ENCODE measurements at places on chromosomes 2 and 18.

DNA sequence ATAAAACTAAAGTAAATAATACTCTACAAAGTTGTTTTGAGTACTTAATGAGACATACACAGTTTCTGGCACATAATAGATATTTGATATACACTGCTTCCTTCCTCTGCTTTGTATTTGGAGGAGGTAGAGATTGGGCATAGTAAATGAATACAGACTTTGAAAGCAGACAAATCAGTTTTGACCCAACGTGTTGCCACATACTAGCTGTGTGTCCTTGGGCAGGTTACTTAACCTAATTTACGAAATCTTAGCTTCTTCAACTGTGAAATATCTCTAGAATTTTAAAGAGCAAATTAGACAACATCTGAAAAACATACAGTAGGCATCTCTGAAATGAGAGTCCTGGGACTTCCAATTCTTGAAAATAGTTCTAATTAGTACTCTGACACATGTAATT, 425.4 kb downstream of the TGIF1 start:
- peak; percentile 34 for DNase-seq

DNA sequence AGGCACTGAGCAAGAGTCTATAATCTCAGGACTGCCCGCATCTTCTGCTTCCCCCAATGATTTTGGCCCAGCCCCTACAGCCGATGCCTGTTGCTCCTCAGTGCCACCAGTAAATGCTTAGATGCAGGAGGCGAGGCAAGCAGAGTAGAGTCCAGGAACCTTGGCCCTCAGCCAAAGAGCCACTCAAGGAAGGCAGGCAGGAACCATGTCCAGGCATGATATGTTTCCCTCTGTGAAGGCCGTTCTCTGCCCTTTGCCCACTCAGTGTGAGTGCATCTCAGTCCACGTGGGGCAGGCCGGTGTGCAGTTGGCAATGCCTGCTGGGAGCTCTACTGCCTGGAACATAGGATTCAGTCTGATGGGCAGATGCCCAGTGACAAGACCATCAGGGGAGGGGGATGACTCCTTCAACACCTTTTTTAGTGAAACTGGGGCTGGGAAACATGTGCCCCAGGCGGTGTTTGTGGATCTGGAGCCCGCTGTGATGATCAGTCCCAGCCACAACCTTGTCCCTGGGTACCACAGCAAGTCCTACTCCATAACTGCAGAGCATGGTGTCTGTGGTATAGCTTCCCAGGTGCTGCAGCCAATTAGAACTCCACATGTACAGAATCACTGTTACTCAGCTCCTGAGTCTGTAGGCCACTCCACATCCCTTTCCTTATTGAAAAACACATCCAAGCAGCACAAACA, 9.7 kb upstream of the DNAJB2 start:
- DNase-seq = peak; percentile 65

DNA sequence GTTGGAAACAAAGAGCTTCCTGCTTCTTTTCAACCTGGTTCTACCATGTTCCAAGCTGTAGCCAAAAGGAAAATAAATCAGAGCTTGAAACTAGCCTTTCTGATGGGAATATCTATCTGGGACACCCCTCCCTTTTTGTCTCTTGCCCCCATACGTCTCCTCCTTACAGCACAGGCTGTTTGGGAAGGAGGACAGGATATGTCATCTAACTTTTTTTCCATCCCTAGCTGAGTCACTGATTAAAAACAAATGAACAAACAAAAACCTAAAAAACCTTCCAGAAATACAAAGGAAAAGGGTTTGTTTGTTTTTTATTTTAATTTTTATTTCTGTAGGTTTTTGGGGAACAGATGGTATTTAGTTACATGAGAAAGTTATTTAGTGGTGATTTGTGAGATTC, 151.6 kb downstream of the FAM210A start:
- no peak for DNase-seq

- DNase-seq = no peak
Measured at GRCh38 chr2:20483194-20483895, 36.5 kb downstream of the RHOB start.

DNA sequence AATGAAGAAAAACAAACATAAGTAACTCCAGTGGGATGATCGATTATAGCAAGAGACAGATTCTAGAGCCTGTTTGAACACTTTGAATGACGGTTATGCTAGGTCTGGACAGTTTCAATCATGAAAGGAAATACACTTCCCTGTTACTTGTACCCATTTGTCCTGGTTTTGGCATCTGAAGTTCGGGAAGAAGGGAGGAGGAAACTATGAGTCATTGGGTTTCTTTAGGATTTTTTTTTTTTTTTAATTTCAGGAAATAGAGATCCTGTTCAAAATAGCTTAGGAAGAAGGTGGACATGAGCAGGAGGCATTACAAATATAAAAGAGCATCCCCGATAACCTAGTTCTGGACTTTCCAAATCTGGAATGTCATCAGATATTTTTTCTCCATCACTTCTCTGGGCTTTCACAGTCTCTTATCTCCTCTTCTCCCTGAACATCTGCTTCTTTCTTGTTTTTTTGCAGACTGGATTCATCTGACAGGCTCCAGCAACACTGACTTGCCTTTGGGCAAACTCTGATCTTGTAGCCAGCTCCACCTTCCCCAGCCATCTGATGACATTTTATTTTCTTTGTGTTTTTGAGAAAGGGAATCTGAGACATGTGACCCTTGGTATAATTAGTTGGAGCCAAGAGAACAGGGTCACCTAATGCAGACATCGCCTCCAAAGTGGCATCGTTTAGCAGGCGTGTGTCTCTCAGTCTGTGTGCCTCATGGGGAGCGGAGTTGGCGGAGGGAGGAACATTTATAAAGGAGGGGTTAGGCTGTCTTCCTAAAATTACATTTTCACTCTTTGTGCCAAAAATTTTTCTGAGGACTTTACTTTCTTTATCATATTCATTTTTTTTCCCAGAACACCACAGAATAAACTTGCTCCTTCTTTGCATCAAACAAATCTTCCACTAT, 195.3 kb upstream of the EPHA4 start:
- no peak for DNase-seq

GRCh38 chr2:149038442-149039212, at the start of gene LYPD6B:
Gene LYPD6B (plus strand): TSS chr2:149038699. CDS start chr2:149130949, 92,250 bp downstream.
- DNase-seq = peak; percentile 76

DNA sequence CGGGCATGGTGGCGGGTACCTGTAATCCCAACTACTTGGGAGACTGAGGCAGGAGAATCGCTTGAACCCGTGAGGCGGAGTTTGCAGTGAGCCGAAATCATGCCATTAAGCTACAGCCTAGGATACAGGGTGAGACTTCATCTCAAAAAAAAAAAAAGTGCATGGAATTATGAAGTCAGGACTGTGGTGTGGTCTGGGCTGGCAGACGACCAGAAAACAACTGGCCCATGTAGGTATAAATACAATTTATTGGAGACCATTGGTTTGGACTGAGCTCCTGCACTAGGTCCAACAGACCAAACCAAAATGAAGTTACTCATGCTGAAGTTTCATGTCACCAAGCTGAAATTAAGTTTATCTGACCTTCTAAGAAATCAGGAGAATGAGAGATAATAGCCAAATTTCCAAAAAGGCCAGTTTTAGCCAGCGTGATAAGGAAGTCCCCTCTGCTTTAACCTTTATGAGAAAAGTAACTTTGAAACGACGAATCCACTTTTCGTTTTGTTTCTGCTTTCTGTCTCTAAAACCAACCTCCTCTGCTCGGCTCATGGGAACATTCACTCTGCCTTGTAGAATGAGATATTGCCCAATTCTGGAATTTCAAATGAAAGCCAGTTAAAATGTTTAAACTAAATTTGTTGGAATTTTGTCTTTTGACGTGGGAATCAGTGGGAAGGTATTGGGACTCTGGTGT, 17.7 kb upstream of the RAB10 start:
- no peak for DNase-seq

DNA sequence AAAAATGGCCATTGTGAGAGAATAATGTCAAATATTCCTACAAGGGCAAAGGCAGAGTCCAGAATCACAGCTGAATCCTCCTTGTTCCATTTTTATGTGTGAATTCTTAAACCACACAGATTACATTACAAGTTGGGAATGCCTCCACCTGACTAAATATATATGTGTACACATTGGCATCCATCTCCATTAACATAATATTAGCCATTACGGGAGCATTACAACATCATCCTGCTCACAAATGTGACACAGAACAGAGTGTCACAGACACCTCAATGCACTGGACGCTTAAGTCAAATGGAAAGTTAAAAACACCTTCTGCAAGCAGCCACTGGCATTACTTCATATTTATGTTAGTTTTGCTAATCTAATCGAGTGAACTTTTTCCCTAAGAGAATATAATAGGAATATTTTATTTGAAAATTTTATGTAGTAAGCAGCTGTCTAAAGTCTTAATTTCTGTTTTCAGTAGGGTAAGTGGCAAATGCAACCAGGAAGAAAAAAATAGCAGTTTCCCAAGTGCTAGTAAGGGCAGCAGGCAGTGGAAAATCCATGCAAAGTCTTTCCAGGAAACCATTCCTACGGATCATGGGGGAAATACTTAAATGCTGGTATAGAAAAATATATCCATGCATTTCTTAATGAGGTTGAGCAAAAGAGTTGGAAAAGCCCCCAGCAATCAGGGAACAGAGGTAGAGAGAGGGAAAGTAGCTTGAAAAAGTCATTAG, 255.6 kb downstream of the OSR1 start:
- no peak for DNase-seq

DNA sequence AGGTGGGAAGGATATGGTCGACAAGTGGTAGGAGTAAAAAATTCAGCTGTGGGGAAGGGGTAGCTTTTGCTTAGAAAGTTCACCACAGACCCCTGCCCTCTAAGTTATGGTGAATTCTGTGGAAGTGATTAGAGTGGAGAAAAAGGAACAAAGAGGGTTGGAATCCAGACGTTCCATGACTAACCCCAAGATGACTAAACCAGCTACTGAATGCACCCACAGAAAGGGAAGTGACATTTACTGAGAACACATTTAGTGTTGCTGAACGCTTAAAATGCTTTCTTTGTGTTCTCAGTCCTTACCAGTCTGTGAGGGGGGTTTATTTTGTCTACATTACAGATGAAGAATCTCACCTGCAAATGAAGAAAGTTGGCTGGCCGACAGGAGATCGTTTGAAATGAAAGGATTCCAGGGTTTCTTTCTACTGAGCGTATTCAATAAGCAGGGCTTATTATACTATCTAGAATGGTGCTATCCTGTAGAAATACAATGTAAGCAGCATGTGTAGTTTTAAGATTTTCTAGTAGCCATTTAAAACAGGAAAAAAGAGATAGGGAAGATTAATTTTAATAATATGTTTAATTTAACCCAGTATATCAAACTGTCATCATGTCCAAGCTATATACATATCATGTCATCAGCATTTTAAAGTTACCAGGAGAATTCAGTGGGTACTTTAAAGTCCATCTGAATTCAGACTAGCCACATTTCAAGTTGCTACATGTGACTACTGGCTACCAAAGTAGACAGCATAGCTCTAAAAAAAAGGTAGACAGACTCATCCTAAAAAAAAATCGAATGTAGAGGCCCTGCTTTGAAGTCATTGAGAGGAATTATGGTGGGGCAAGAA, 60.1 kb downstream of the LIMS1 start:
- DNase-seq = no peak

GRCh38 chr2:708667-709066, 31.5 kb upstream of the TMEM18 start:
- DNase-seq = no peak

DNA sequence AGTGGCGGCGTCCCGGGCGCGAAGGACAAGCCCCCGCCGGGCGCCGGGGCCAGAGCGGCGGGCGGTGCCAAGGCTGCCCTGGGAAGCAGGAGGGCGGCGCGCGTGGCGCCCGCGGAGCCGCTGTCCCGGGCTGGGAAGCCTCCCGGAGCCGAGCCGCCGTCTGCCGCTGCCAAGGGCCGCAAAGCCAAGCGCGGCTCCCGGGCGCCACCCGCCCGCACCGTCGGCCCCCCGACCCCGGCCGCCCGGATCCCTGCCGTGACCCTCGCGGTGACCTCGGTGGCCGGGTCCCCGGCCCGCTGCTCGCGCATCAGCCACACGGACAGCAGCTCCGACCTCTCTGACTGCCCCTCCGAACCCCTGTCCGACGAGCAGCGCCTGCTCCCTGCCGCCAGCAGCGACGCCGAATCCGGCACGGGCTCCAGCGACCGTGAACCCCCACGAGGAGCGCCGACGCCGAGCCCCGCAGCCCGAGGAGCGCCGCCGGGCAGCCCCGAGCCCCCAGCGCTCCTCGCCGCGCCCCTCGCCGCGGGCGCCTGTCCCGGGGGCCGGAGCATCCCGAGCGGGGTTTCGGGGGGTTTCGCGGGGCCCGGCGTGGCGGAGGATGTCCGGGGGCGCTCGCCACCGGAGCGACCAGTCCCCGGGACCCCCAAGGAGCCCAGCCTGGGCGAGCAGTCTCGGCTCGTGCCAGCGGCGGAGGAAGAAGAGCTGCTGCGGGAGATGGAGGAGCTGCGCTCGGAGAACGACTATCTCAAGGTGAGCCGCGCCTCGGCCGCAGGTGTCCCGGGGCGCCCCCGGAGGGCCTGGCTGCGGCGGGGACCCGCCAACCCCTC, 820 bp downstream of the MTCL1 start:
- DNase-seq = peak; percentile 83

Measured in DMS53 (cell line).